ENCODE measurements at places on chromosomes 3 and 15. TPM values are rescaled to one million over a fixed set of nuclear protein-coding genes. Genes with fewer than 3 reads are reported as not detected.

The LMCD1 gene
- 6.2 TPM for total RNA-seq

GRCh38 chr3:187025254-187025655 is 94.9 kb downstream of the ST6GAL1 start:
- no peak overlapping the region for H3K4me3 ChIP-seq
- no peaks in the 10 kb centered on the region for H3K27me3 ChIP-seq
- H3K4me1 ChIP-seq: no peaks in the 10 kb centered on the region
- H3K36me3 ChIP-seq: no peaks in the 10 kb centered on the region
- DNase-seq: no peak
- no peak overlapping the region for H3K27ac ChIP-seq

- H3K4me3 ChIP-seq: no peak overlapping the region
- H3K4me1 ChIP-seq: no peaks in the 10 kb centered on the region
- H3K27ac ChIP-seq: no peak overlapping the region
- DNase-seq: no peak
- no peaks in the 10 kb centered on the region for H3K27me3 ChIP-seq
Observed at GRCh38 chr15:71538181-71538580, 272.2 kb upstream of the NR2E3 start.

DNA sequence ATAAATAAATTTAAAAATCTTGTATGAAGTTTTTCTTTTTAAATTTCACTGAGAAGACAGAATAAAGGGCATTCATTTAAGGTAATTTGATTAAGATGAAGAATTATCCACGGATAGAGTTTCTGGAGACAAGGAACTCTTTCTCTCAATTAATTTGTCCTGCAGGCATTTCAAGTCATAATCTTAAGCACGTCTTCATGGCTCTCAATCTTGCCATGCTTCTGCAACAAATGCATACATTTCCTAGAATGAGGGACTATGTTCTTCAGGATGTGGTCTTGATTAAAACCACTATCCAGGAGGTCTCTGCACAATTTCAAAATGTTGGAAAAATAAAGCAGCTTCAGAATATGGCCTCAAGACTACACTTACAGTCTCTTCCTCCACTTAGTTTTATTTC is 67.6 kb upstream of the LSAMP start:
- no peaks in the 10 kb centered on the region for H3K27me3 ChIP-seq
- no peak for DNase-seq
- H3K4me1 ChIP-seq: no peaks in the 10 kb centered on the region
- H3K27ac ChIP-seq: no peak overlapping the region
- H3K4me3 ChIP-seq: no peak overlapping the region

DNA sequence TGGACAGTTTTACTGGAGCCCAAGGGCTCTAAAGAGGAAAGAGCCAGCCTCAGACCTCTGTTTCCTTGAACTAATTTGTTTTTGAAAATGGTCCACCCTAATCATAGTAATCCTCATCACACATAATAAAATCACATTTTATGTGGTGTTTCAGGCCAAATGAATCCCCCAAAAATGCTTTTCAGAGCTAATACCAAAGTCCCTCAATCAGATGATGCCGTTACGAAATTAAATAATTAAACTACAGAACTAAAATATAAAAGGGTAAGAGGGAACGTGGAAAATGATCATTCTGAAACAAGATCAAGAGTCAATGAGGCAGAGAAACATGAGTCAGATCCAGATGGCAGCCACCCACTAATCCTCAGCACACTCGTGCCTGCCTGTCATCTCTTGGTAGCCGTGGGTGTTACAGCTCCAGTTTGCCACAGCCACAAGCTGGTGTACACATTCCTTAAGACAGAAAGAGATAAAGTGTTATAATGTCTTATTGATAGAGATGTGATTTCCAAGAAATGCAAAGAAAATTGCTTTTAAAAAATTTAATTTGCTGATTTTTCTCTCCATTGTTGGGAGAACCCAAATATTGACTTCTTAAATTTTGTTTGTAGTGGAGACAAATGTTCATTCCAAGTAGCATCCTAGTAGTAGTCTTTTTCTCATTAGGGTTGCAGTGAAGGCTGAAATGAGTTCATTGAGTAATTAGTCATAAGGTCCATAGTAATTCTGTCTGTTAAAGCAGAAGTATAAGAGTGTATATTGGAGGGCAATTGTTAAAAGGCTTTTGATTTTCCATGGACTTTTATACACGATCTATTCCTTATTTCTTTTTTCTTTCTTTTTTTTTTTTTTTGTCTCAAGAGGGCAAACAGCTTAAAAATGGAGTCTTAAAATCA is 104.2 kb downstream of the AGBL1 start:
- no peak overlapping the region for H3K4me3 ChIP-seq
- no peak overlapping the region for H3K27ac ChIP-seq
- no peak for DNase-seq

DNA sequence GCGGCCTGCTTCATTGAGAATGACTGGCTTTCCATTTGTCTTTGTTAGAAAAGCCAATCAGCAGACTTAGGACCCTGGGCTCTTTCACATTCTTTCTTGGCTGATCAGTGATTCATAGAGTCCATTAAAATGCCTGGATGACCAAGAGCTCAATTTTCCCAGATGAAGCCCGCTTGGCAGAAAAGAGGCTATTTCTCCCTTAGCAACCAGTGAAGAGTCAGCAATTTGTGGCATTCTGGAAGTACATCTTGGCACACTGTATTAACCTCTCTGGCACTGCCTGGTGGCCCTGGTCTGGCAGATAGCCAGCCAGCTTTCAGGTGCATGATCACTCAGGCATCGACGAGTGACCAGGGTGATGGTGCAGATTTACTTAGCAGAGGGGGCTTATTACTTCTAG is 145.7 kb upstream of the PLAAT1 start:
- no peak for DNase-seq
- no peak overlapping the region for H3K27ac ChIP-seq
- no peaks in the 10 kb centered on the region for H3K4me1 ChIP-seq
- no peaks in the 10 kb centered on the region for H3K36me3 ChIP-seq

GRCh38 chr15:36844534-36844998 is 255.8 kb downstream of the MEIS2 start:
- DNase-seq: peak; percentile 13
- H3K27ac ChIP-seq: no peak overlapping the region
- H3K4me3 ChIP-seq: no peak overlapping the region
- H3K27me3 ChIP-seq: no peaks in the 10 kb centered on the region
- no peaks in the 10 kb centered on the region for H3K36me3 ChIP-seq
- 0 out of 2 replicates have a peak, but pooled peaks cover 5% of the 10 kb centered on the region for H3K4me1 ChIP-seq

DNA sequence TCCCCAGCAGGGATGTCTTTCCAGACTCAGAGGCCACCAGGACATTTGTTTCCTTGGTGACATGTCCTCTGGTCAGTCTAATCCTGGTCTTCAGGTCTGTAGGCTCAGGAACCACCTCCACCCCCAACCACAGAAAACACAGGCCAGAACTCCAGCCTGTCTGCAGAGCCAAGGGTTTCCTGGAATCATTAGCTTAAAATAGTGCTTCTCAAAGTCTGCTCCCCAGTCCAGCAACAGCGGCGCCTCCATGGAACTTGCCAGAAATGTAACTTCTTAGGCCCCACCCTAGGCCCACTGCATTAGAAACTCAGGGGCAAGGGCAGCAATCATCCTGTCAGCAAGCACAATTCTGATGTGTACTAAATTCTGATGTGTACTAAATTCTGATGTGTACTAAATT is 20.0 kb downstream of the SLC28A1 start:
- peaks cover 28% of the 10 kb centered on the region for H3K4me1 ChIP-seq
- H3K4me3 ChIP-seq: no peak overlapping the region
- H3K27ac ChIP-seq: no peak overlapping the region
- no peaks in the 10 kb centered on the region for H3K27me3 ChIP-seq
- no peak for DNase-seq

Data from HepG2 (cell line).